ENCODE measurements at places on chromosomes 7 and 10. TPM values are rescaled to one million over a fixed set of nuclear protein-coding genes. Genes with fewer than 3 reads are reported as not detected.

DNA sequence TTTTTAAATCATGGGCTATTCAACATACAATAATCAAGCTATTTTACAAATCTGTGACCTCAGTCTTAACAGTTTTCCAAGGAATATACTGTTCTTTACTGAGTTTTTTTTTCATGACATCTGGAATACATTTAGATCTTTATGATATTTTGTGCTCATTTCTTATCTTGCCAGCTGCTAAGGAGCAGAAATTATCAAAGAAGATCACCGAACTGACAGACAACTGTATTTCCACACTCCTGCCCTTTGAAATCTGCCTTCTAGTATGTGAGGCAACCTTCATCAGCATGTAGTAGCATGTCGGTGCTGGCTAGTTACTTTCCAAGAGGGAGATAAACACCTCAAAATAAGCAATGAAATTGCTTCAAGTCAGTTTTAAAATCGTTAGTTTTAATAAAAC lies 66.4 kb downstream of the NHLRC2 start:
- no peaks in the 10 kb centered on the region for H3K36me3 ChIP-seq
- peaks cover 6% of the 10 kb centered on the region for H3K27me3 ChIP-seq

The C10orf62 gene
- not detected for total RNA-seq

DNA sequence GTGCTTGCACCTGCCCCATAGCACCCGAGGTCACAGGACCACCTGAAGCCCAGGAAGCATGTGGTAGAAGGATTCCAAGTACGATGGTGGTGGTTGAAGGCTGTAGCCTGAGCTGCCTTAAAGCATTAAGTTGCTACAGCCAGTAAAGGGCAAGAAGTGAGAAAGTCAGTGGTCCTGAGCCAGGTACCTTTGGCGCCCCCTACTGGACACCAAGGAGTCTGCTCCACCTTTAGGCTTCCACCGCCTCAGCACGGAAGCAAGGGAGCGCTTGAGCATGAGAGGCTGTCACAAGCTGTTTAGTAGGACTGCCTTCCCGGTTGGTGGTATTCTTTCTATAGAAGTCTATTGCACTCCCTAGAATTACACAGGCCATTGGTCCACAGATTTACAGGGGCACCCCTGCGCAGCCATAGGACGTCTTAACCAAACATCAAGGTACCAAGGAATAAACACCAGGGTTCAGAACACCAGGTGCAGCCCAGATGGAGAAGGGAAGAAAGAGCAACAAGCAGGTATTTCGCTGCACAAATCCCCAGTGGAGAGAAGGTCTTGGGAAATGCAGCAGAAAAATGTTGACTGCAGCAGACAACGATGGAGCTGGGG lies 2.2 kb downstream of the CRTAC1 start:
- H3K4me3 ChIP-seq, result no peak overlapping the region
- peaks cover 12% of the 10 kb centered on the region for H3K4me1 ChIP-seq
- DNase-seq, result peak; percentile 46
- H3K36me3 ChIP-seq, result no peaks in the 10 kb centered on the region

DNA sequence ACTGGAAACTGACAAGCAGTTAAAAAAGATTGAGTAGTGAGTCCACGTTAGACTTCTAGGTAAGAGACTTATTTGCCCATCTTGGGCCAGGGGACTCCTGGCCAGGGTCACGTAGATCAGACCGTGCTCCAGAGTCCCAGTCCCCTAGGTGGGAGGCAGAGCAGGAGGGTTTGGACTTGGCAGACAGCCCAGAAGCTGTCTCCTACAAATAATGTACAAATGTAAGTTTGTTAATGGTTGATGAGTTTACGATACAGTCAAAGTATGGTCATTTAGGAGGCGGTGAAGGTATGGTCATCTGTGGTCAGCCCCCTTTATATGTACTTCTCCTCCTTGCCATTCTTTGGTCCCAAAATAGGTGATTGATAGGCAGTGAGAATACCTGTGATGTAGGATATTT lies 28.2 kb downstream of the INPP5F start:
- H3K4me3 ChIP-seq, result no peak overlapping the region
- H3K36me3 ChIP-seq, result no peaks in the 10 kb centered on the region
- H3K27ac ChIP-seq, result no peak overlapping the region
- no peaks in the 10 kb centered on the region for H3K4me1 ChIP-seq
- no peaks in the 10 kb centered on the region for H3K27me3 ChIP-seq

DNA sequence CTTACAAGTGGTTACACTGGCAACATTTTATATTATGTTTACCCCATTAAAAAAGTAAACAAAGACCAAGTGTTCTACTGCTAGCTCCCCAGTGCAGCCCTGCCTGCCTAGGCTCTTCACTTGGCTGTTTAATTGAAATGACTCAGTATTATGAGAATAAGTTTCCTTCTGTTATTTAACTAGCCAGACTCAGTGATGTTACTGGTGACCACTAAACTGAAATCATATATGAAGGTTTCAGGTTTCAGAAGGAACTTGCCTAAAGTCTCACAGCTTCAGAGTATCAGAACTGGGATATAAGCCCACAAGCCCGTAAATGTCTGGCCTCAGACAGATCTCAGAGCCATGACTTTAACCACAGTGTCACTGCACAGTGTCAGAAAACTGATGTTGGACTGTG lies 66.8 kb upstream of the EXOC4 start:
- H3K27me3 ChIP-seq, result no peaks in the 10 kb centered on the region
- H3K4me3 ChIP-seq, result no peak overlapping the region
- H3K27ac ChIP-seq, result no peak overlapping the region
- H3K36me3 ChIP-seq, result no peaks in the 10 kb centered on the region
- no peak for DNase-seq
- no peaks in the 10 kb centered on the region for H3K4me1 ChIP-seq

- no peaks in the 10 kb centered on the region for H3K4me1 ChIP-seq
- no peaks in the 10 kb centered on the region for H3K27me3 ChIP-seq
- H3K36me3 ChIP-seq, result peaks cover 3% of the 10 kb centered on the region
- no peak overlapping the region for H3K27ac ChIP-seq
These were observed 62.2 kb downstream of the XPNPEP1 start for GRCh38 chr10:109861081-109861480.

GRCh38 chr7:68423356-68423755 lies 1174.9 kb upstream of the AUTS2 start:
- no peaks in the 10 kb centered on the region for H3K27me3 ChIP-seq
- H3K36me3 ChIP-seq, result no peaks in the 10 kb centered on the region
- DNase-seq, result no peak
- H3K27ac ChIP-seq, result no peak overlapping the region
- H3K4me3 ChIP-seq, result no peak overlapping the region

All from T-cell (primary cell).